ENCODE measurements at places on chromosomes 3 and 15.

DNA sequence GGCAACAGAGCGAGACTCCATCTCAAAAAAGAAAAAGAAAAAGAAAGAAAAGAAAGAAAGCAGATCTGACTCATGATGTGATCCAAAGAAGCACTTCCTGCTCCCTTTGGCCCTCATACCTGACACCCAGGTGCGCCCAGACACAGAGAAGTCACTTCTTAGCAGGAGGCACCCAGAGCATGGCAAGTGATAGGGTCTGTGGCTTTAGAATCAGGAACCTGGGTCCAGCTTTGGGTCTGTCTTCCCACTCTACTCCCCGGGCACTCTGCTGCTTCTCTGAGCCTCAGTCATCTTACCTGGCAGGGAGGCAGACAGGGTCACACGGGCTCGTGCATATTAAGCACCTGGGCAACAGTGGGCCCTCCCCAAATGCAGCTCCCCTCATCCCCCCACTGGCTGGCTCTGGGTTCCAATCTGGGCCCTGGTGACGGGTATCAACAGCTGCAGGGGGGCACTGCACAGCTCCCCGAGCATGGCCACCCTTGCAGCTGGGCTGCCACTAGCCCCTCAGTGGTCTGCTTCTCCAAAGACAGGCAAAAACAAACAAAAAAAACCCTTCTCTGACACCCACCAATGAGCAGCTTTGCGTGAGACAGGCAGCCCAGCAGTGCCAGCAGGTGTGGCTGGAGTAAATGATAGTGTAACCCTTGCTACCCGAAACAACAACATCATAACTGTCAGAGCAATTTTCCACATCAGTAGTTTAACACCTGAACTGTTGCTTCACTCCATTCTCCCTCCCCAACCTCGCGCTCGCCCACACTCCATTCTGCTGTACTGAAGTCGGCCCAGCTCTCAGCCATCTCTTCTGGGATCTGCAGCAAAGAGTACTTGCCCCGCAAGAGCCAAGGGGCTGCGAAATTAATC, 99.8 kb downstream of the MEGF11 start:
- DNase-seq = peak; percentile 63

DNA sequence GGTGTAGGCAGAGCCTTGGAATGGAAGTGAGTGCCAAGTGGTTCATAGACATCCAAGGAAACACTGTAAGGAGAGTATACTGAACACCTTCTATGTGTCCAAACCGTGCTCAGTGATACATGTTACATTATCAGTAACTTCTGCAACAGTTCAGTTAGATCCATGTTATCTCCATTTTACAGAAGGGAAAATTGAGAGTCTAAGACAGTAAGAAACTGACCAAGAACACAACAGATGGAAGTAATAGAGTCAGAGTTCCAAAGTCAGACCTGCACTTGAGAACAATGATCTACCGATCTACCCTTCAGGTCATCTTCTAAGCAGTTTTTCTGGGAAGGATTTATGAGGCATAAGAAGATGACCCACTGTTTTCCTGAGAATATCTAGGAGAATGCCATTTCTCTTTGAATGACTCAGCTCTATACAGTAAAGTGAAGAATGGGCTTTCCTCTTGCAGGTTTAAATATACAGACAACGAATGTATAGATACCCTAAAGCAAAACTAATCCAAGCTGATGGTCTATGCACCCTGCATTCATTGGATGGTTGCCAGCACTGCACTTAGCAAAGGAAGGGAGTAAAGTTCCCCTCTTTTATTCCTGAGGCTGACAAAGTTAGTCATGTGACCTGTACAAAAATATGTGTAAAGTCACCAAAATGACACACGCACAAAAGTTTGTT, 604.1 kb upstream of the MDFIC2 start:
- DNase-seq = no peak

GRCh38 chr3:177729956-177730681, 532.8 kb upstream of the TBL1XR1 start:
- no peak for DNase-seq

- no peak for DNase-seq
These were observed 19.3 kb upstream of the ATP10A start for GRCh38 chr15:25882466-25882865.

GRCh38 chr3:58630076-58630709, 36.4 kb downstream of the FAM3D start:
- DNase-seq = peak; percentile 37

- DNase-seq = no peak
These were observed 738.4 kb downstream of the CADM2 start for GRCh38 chr3:85697156-85697555.

GRCh38 chr3:123194552-123194951, 7.2 kb upstream of the SEC22A start:
- DNase-seq = no peak

- no peak for DNase-seq
These were observed 15.2 kb downstream of the EFCC1 start for GRCh38 chr3:129016356-129016719.

DNA sequence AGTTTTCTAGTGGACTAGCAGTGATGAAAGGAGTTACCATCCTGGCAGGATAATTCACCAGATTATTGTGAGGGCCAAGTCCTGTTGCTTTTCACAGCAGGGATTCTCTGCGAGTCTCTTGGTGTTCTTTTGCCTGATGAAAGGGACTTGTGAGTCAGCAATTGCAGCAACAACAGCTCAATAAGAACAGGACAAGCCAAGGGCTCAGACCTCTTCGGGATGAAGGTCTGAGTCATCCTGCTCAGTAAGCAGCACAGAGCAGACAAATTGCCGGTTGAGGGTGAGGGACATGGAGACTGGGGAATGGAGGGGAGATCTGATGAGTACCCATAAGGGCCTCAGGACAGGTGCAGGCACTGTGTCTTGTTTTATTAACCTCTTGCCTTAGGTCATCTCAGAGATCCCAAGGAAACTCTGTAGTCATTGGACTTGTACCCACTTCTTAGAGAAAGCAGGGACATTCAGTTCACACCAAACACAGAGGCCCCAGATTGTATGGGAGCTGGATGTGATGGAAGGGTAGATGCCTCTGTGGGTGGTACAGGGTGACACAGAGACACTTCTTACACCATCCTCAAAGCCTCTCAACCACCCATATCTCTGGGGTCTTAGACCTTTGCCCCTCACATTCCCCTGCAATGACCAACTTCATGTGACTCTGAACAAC, 173.8 kb upstream of the TLE3 start:
- no peak for DNase-seq

GRCh38 chr15:50819344-50819743, 53.8 kb upstream of the SPPL2A start:
- DNase-seq = no peak

GRCh38 chr3:158539414-158540014, 31.5 kb upstream of the MLF1 start:
- DNase-seq = no peak

- no peak for DNase-seq
These were observed 25.6 kb upstream of the RHO start for GRCh38 chr3:129502641-129503408.

GRCh38 chr3:46682974-46683373, 10.5 kb downstream of the ALS2CL start:
- DNase-seq = no peak

DNA sequence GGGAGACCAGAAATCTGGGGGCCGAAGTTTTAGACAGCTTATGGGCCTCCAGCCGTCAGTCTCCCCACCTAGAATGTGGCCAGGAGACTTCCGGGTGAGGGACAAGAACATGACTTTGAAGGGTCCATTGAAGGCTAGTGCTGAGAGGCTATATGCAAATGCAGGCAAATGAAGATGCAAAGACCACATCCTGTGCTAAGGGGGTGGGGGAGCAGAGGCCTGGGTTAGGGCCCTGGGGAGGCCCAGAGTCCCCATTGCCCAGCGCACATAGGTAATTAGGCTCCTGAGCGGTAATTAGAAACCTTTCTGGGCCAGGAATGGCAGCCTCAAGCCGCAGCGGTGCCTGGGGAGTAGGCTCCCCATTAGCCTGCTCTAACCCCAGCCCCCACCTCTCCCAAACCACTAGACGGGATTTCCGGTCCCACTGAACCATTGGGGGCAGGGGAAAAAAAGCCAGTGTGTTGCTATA, 6.8 kb downstream of the CSK start:
- peak; percentile 66 for DNase-seq

- no peak for DNase-seq
These were observed 11.4 kb downstream of the ROPN1 start for GRCh38 chr3:123980539-123980938.

GRCh38 chr15:44713006-44713966, 2.0 kb downstream of the B2M start:
- no peak for DNase-seq

- DNase-seq = no peak
These were observed 575.6 kb downstream of the GRM7 start for GRCh38 chr3:7436542-7436941.

- no peak for DNase-seq
These were observed 147.5 kb upstream of the NUDT16 start for GRCh38 chr3:131233900-131234668.

GRCh38 chr3:118000219-118000618, 1034.4 kb downstream of the IGSF11 start:
- no peak for DNase-seq

DNA sequence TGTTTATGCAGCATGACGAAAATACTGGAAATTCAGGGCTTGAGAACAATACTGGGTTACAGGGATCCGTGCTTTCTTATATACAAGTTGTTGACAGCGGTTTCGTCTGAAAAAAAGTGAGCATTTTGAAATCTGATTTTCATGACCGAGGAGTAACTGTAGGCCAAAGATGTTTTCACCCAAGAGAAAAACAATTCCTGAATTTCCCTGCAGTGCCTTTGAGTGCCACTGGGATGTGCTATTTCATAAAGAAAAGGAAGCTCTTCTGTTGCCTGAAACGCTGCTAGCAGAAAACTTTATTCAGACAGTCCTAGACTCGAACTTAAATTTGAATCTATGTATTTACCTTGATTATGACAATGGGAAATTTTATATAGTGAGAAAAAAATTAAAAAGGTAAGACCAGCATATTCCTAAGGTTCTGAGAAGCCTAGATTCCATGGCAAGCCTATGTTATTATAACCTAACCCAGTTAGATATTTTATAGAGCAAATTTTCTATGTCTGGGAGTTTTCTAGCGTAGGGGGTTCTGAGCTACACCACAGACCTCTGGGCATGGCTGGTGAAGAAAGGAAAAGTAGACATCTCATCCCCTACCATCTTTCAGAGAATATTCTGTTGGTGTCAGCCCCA, 30.2 kb downstream of the KCNAB1 start:
- DNase-seq = no peak

DNA sequence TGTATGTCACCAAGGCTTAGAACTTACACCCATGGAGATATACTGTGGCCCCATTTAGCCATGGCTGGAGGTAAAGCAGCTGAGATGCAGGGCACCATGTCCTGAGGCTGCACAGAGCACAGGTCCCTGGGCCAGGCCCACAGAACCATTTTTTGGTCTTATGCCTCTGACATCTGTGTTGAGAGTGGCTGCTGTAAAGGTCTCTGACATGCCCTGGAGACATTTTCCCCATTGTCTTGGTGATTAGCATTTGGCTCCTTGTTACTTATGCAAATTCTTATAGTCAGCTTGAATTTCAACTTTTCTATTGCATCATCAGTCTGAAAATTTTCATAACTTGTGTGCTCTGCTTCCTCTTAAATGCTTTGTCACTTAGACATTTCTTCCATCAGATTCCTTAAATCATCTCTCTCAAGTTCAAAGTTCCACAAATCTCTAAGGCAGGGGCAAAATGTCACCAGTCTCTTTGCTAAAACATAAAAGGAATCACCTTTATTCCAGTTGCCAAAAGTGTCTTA, 701.3 kb downstream of the EPHA3 start:
- DNase-seq = no peak

DNA sequence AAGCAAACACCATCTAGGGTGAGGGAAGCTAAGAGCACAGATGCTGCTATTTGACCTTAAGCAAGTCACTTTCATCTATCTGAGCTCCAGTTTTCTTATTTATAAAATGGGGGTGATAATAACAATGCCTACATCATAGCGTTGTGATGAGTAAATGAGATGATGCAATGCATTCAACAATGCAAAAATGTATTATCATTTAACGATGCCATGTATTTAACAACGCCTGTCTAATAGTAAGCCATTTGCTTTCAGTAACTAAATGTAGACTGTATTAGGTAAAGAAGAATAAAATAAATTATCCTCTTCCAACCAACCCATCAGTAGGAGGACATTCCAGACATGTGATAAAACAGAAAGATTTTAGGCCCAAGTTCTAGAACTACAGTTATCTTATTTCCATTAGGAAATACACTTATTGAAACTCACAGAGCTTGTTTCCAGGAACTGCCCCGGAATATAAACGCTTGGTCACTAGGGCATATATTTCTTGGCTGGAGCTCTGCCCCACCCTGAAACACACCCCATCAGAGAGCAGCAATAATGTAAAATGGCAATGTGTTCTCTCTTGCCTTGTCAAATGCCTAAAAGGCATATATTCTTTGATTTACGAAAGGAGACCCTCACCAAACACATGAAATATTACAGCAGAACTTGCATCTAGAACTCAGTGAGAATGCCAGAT, 128.3 kb downstream of the LIPC start:
- no peak for DNase-seq

- DNase-seq = no peak
These were observed 219.7 kb upstream of the SGO1 start for GRCh38 chr3:20405744-20406143.

DNA sequence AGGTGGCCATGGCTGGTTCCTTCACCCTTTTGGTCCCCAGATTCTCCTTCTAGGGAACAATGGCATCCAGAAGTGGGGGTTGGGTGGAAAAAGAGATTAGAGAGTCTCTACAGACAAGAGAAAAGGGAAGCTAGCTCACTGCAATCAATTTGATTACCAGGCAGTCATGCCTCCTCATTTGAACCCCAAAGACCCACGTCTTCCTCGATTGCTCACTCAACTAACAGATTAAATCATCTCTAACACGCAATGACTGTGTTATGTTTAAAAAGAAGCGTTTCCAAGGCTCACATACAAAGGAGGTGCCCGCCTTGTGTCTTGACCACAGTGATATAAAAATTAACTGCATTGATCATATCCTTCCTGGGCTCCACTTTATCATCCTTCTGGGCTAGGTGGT, 57.6 kb downstream of the BHLHE40 start:
- DNase-seq = no peak

- no peak for DNase-seq
These were observed 58.8 kb downstream of the SLC6A6 start for GRCh38 chr3:14461006-14461747.

DNA sequence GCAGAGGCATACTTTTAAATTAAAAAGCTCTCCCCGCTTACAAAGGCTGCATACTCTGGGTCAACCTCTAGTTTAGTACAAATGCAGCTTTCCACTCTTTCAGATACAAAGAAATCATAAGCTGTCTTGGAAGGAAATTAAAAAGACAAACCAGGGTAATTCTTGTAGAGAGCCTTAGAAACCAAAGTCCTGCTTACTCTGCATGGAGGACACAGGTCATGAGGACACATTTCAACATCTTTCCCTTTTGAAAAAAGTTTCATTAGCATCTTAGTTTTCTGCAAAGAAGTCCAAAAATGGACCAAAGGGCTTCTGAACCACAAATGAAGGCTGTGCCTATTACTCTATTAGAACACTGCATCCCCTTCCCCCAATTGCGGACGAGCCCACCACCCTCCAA, 50.5 kb upstream of the WNT5A start:
- no peak for DNase-seq

DNA sequence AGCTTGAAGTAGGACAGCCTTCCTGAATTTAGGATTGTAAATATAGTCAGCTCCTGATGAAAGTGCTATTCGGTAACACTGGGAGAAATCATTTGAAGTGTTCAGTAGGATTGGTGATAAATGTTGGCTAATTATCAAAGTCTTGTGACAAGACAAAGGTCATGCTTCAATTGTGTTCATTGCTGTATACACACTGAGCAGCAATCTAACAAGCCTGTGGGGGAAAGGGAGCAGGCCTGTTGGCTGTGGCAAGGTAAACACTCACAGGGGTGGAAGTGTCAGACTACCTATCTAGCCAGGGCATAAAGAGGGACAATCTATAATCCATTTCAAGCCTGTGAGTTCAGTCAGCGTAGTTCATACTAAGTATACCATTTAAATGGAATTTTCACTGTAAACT, 111.0 kb upstream of the MANF start:
- no peak for DNase-seq
